Common myeloid progenitor, CD34-positive (primary cell): ENCODE measurements at places on chromosomes 12 and 14.

GRCh38 chr12:52241205-52241842, 8.3 kb downstream of the KRT7 start:
- no peak for DNase-seq

DNA sequence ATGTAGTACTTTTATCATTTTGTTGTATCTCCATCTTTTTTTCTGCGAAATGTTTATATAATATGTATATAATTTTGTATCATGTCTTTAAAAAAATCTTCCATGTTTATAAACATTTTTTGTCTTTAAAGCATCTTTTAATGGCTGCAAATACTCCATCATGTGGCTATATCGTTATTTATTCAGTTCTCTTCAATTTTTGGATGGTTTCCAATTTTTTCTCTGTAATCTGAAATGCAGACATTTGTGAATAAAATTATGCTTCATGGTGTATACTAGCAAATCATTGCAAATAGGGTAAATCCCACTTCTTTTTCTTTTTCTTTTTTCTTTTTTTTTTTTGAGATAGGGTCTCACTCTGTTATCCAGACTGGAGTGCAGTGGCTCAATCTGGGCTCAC, 54.0 kb downstream of the CPSF2 start:
- DNase-seq = no peak

DNA sequence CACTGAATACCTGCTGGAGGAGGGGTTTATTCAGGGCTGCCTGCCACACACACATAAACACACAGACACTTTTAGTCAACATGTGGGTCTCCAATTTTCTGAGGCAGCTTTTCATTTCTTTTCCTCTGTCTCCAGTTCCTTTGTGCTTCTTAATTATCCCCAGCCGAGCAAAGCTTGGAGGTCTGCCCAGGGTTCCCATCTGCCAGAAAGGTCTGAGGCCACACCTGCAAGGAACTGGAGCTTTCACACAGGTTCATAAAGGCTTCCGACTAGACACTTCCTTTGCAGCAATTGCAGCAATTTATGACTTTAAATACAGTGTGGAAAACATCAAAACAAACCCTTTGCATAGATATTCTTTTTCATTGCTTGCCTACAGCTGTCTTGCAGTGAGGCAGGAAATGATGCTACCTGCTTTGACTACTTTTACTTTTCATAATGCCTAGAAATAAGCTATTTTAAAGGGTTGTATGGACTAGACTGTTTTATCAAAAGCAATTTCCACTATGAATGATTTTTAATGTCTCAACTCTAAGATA, 1318.9 kb downstream of the AACS start:
- DNase-seq = no peak

DNA sequence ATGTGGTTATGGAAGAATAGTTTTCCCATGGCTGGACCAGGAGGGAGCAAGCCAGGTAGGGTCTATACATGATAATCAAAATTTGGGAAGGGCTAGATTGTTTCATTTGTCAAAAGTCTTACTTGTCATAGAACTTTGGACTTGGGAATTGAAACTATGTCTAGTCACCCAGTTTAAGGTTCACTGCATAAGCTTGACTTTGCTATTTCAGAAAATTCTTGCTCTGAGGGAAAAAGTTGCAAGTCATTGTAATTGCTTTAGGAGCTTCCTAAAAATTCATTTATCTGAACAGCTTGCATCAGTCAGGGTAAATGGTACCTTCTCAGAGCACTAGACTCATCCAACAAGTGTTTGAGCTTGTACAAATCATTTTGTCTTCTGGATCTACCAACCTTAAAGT, 1194.7 kb downstream of the GALC start:
- no peak for DNase-seq

GRCh38 chr12:43917896-43918295, 82.0 kb downstream of the TMEM117 start:
- DNase-seq = no peak

DNA sequence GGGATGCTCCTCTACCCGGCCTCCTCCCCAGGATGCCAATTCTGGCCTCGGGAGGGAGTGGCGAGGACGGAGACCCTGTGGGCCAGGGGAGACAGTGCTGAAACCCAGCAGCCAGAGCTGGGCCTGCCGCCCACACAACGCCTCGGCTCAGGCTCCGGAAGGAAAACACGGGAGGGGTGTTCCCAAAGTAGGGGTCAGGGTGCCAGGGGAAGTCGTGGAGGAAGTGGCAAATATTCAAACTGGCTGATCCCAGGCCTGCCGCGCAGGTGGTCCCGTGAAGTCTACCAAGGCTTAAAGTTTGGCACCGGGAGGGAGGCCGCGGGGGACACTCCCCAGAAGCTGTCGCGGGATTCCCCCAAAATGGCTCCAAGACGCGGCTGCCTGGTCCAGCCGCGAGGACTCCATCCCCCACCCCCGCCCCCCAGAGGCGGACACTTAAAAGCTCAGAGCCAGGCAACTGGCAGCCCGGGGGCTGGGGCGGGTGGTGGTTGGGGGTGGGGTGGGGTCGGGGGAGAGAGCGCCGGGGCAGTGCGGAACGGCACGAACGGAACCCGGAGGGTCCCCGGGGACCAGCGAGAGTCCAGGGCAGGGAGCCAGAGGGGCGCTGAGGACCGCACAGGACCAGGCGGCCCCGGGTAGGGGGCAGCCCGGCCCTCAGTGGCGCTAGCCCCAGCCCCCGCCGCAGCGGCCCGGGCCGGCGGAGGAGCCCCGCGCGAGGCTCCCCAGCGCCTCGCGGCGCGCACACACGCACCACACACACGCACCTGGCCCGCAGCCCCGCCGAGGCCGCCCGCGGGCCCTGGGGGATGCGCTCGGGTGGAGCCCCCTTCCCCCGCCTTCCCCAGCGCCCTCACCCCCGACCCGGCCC, 20.0 kb downstream of the BEGAIN start:
- peak; percentile 55 for DNase-seq

DNA sequence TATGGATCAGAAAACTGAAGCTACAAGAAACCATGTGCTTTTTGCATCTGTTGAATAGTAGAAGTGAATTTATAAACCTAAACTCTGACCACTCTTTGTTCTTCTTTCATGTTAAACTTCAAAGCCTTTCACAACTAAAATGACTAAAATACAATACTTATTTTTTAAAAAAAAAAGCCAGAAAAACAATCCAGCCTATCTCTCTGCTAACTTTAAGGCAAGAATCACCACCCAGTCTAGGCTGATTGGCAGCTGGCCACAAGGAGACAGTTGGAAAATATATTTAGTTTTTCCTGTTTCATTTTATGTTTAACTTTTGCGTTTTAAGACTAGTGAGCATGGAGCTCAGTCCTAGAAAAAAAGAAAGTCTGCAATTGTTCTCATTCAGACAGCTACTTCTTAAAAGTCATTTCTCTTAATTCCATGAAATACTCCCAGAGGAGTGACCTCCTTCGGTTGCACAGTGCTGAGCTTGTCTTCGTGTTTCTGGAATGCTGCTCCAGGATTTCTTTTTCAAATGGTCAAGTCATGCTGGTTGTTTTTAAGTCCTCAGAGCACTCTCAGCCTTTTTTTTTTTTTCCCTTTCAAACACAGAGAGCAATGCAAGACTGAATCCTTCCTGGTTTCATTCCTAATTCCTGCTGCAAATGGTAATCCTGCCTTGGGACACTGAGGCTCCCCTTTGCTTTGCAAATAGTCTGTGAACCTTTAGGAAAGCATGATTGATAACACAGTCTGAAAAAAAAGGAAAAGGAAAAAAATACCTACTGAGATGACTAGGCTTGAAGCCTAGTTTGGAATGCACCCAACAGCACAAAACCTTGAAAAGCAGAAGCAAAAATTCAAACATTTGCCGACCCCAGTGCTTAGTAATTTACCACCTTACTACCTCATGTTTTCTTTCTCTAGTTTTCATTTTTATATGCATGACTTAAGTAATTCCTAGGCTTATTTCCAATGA, 233.3 kb upstream of the DAAM1 start:
- peak; percentile 90 for DNase-seq

- no peak for DNase-seq
These were observed 164.9 kb downstream of the NAV3 start for GRCh38 chr12:77995436-77996167.

DNA sequence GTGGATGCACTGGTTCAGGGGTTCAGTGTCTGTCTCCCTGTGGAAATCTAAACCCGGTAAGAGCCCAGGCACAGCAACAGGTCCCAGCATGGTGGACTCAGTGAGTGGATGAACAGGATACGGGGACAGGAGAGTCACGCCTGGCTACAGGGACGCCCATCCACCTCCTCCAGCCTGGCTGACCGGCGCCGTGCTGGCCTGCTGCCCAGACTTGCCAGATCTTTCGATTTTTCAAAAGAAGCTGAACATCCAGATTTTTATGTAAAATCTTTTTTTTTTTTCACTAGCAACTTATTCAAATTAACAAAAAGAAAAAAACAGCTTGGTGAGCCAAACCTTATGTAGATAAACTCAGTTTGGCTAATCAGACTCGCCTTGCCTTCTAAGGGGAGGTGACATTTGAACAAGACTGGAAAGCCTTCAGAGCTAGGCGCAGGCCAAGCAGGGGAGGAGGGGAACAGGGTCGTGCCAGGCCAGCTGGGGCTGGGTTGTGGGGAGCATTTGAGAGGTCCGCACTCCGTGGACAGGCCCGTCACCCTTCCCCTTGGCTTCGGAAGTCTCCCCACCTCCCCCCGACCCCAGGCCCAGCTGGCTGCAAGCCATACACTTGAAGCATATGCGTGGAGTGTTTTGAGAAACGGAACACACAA, 87.8 kb upstream of the NCOR2 start:
- DNase-seq = no peak

GRCh38 chr12:79451365-79451764, 239.4 kb downstream of the PAWR start:
- no peak for DNase-seq

GRCh38 chr12:129279771-129280170, 426.5 kb downstream of the GLT1D1 start:
- DNase-seq = no peak

DNA sequence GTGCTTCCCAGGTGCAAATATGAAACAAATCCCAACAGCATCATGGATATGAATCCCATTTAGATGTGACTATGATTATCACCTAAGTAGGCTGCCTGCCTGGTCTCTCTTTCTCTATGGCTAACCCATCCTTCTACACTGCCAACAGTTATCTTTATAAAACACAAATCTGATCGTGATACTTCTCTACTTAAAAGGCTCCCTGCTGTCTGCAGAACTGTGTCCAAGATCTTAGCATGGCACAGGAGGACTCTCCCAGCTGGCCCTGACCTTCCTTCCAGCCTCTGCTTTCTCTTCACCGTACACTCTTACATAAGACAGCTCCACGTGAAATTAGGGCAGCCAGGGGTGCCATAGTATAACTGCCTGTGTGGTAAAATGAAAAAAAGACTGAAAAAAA, 3.5 kb upstream of the SRGAP1 start:
- no peak for DNase-seq

- no peak for DNase-seq
These were observed 263.1 kb downstream of the LRIG3 start for GRCh38 chr12:58657190-58657589.

DNA sequence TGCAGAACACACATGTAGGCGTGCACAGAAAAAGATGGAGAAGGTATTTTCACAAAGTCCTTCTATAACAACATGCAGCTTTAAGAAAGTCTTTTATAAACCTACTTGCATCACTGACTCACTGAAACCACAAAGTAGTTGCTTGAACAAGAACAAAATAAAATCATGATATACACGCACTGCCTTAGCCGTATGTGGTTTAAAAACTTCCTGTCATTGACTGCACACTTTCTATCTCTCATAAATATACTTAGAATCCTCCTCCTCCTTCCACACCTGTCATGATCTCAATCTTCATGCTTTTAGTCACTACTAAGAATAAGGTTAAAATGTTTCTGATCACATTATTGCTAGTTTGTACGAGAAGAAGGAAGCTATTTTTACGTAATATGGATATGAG, 31.8 kb upstream of the RAD51AP1 start:
- peak; percentile 83 for DNase-seq
